Stimulated activated CD8-positive, alpha-beta memory T cell treated with anti-CD3 and anti-CD28 coated beads, Interleukin-7, amount 100 ng/mL, for 1 hour (primary cell): ENCODE measurements at places on chromosomes 13 and 19.

DNA sequence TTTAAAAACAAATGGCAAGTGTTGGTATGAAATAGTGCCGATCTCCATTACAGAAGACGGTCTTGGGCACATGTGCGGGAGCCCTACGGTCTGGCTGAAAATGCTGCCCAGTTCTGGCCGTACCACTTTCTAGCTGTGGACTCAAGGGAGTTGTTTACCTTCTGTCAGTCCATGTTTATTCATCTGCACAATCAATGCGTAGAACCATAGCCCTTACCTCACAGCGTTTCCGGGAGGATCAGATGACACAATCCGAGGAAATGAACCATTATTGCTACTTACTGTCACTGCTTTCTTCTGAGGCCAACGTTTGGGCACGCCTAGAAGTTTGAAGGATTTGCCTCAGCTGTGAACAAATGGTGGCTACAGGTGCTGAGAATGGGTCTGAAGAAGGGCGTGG is 31.2 kb downstream of the GADD45B start:
- no peak for DNase-seq

DNA sequence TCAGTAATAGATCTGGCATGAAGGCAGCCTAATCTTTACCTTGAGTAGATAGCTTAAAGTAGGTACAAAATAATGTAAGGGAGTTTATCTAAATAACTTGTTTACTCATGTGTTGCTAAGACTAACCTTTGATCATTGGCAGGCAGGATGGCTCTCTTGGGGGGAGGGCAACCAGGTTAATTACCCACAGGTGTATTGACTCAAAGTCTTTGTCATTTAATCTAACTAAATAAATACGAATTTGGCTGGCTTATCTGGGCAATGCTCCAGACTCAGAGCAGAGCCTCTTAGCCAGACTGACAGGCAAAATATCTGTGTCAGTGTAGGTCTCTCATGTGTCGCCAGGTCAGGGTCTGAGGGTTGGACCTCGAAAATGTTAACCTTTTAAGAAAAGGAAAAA is 283.4 kb upstream of the KLHL1 start:
- DNase-seq, result no peak

GRCh38 chr13:29758531-29759114 is 91.8 kb downstream of the UBL3 start:
- peak; percentile 5 for DNase-seq

DNA sequence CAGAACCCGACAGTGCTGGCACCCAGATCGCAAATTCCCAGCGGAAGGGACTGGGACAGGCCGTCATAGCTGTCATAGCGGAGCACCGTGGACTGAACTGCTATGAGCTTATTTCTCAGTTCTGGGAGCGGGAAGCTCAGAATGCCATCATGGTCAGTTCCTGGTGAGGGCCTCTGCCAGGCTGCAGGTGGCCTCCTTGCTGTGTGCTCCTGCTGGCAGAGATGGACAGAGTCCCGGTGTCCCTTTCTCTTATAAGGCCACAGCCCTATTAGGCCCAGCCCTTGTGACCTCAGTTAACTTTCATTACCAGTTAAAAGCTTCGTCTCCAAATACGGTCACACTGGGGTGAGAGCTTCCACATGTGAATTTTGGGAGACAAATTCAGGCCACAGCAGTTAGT is 4.6 kb downstream of the ZNF444 start:
- no peak for DNase-seq

DNA sequence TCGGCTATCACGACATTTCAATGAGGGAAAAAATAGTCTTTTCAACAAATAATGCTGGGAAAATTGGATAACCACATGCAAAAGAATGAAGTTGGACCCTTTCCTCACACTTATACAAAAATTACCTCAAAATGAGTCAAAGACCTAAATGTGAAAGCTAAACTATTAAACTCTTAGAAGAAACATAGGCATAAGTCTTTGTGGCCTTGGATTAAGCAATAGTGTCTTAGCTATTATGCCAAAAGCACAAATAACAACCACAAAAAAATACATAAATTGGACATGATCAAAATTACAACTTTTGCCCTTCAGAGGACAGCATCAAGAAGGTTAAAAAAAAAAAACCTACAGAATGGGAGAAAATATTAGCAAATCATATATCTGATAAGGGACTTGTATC is 156.6 kb downstream of the FOXO1 start:
- DNase-seq, result no peak

DNA sequence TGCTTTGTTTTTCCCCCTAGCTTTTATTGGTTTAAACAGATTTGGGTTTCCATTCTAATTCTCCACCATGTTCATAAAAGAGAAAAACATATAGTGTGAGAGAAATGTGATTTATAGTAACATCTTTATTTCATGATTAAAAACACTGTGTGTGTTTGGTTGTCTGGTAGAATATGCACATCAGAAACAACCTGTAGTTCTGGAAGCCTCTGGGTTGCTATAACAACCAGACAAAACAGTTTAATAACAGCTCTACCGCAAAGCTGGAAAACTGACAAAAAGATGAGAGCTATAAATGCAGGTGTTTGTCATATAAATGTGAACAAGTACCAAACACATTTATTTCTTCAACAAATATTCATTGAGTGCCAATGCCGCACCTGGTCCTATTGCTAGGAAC is 9.8 kb downstream of the KBTBD6 start:
- DNase-seq, result no peak

- DNase-seq, result no peak
Measured at GRCh38 chr13:75612354-75612753, 23.8 kb upstream of the LMO7 start.

DNA sequence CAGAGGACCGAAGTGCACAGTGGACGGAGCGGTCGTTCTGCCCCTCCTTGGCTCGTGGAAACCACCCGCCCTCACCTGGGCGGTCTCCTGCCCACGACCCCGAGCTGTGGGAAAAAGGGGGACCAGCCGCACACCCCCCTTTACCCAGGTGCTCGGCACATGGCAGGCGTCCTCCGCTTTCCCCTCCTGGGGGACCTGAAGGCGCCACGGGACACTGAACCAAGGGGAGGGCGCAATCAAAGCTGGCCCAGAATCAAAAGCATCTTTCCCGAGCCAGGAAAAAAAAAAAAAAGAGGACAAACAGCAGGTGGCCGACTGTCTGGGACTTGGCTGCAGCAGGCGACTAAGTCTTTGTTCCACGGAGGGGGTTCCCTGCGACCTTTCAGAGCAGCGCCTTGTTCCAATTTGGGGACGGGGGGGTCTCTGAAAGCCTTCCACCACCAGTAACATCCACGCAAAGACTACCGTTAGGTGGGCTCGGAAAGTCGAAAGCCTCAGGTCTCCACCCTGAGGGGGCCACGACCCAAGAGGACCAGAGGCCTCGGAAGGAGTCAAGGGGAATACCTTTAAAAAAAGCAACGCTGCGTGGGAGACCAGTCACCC is 1.1 kb downstream of the MBD3 start:
- no peak for DNase-seq

DNA sequence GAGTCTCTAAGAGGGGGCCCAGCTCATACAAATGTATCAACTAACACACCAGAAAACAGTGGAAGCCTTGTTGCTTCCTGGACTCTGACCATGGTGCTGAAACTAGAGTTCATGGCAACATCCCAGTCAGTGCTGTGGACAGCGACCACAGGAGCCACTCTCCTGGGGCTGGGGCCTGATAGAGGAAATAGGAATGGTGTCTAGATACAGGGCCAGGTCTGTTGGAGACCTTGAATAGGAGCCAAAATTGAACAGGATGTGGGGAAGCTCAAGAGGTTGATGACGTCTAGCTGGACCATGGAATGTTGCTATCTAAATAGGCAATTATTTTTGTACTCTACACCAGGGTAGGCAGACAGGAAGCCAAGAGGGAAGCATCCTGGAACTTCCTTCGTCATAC is 21.7 kb downstream of the LILRB4 start:
- no peak for DNase-seq

GRCh38 chr13:111906306-111906705 is 160.6 kb upstream of the SOX1 start:
- no peak for DNase-seq

DNA sequence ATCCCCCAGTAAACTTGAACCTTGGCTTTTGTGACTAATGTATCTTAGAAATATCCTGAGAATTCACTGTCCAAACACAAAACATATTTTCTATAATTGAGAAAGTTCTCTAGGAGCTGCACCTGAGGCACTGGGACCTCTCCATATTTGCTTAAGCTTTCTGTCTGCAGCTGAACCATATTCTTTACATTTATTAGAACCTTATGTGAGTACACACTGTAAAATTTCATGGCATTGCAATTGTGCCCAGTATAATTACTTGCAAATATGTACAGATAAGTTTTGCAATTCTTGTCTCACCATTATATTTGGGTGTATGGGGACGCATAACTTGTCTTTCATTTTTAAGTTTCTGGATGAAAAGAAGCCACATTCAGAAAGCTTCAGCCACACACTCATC is 280.7 kb upstream of the KLHL1 start:
- DNase-seq, result no peak

DNA sequence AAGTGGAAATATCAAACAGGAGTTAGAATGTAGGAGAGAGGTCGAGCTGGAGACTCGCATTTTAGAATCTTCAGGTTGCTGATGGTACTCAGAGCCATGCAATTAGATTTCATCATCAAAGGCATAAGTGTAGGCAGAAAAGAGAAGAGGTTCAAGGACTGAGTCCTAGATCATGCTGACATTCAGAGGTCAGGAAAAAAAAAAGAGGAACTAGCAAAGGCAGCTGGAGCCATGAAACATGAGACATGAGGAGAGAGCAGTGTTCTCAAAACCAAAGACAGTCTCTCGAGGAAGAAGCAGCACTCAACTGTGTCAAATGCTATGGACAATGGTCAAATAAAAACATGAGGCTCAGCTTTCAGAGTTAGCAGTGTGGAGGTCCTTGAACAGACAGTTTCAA is 12.4 kb upstream of the TPP2 start:
- DNase-seq, result no peak

DNA sequence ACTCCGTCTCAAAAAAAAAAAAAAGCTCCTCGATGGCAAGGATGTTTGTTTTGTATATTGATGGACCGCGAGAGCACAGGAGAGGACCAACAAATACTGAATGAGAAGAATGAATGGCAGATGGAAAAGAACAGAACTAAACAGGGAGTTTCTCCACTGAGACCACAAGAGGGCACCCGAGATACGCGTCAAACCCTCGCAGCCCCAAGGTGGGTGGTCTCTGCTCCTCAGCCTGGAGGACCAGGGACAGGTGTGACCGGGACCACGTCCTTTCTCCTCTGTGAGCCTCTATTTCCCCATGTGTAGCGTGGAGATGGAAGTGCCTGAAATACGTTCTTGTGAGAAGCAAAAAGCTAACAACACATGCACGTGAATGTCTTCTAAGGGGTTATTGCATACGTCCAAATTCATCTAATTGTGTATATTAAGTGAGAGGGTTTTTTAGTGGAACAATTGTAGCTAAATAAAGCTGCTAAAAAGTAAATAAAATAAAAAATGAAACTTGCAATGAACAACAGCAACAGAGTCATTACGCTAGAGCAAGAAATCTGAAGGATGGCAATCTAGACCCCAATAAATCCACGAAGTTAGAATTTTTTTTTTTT is 8.3 kb upstream of the CDC42EP5 start:
- no peak for DNase-seq

DNA sequence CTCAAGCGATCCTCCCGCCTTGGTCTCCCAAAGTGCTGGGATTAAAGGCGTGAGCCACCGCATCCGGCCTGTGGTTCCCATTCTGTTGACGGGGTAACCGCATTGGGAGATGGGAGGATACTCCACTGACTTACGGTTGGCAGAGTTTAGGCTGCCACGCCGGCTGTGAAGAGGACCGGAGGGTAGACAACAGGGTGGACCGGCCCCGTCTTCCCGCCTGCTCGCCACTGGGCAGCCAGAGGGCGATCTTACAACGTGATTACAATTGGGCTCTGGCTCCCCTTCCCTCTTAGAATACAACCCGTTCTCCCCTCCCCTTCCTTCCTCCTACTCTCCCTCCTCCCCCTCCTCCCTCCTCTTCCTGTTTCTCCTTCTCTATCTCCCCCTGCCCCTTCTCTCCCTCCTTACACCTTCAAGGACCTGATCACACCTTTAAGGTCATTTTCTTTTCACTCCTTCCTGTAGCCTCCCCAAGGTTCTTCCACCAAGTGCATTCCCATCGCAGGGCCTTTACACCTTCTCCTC is 957 bp upstream of the CCDC194 start:
- DNase-seq, result no peak

DNA sequence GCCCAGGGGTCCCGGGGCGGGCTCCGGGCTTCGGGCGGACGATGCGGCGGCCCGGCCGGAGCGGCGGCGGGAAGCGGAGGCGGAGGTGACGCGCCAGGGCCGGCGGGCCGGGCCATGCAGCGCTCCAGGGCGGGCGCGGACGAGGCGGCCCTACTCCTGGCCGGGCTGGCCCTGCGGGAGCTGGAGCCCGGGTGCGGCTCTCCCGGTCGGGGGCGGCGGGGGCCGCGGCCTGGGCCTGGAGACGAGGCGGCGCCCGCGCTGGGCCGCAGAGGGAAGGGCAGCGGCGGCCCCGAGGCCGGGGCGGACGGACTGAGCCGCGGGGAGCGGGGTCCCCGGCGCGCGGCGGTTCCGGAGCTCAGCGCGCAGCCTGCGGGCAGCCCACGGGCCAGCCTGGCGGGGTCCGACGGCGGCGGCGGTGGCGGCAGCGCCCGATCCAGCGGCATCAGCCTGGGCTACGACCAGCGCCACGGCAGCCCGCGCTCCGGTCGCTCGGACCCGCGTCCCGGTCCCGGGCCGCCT is 362 bp downstream of the WTIP start:
- DNase-seq, result no peak

DNA sequence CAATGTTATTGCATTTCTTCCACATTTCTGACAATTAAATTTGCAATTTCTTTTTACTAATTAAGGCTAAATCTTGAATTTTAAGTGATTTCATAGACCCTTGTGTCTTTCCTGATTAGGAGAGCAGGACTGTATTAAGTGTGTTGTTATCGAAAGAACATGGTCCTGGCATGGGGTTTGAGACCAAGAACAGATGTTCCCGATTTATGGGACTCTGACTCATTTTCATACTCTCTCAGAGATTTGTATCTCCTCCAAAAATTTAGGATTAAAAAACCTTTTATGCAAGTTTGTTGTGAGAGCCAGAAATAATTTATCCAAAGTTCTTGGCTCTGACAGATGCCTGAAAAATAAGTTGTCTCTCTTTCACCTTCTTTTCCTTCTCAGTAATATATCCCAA is 589.3 kb upstream of the ARGLU1 start:
- DNase-seq, result no peak

DNA sequence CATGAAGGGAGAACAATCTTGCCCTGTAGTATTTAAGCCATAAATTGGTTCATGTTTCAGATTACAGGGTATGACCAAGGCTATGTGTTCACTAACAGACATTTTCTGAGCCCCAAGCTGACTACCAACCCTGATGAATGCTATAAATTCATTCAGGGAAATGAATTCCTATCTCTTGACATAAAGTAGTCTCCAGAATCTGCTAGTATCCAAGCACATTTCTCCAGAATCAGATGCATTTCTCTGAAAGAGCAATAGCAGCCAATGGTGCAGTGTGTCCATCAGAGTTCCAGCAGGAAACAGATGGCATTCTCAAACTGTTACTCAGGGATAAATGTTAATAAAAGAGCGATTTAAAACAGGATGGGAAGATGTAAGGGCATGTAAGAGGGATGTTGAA is 226.4 kb downstream of the COG6 start:
- DNase-seq, result no peak

GRCh38 chr19:478976-479375 is 17.3 kb upstream of the MADCAM1 start:
- DNase-seq, result no peak
